ENCODE measurements at places on chromosomes 3 and 15.

GRCh38 chr15:80778964-80779657 is at the start of gene CEMIP:
Gene CEMIP (plus strand): TSS chr15:80779370. CDS start chr15:80873880, 94,510 bp downstream.
- H3K4me1 ChIP-seq, result peaks cover 45% of the 10 kb centered on the region
- peak within 1 kb of the TSS; percentile 86 for H3K27ac ChIP-seq
- H3K4me3 ChIP-seq, result peak within 1 kb of the TSS; percentile 84
- DNase-seq, result peak; percentile 97
- peaks cover 43% of the 10 kb centered on the region for H3K36me3 ChIP-seq

DNA sequence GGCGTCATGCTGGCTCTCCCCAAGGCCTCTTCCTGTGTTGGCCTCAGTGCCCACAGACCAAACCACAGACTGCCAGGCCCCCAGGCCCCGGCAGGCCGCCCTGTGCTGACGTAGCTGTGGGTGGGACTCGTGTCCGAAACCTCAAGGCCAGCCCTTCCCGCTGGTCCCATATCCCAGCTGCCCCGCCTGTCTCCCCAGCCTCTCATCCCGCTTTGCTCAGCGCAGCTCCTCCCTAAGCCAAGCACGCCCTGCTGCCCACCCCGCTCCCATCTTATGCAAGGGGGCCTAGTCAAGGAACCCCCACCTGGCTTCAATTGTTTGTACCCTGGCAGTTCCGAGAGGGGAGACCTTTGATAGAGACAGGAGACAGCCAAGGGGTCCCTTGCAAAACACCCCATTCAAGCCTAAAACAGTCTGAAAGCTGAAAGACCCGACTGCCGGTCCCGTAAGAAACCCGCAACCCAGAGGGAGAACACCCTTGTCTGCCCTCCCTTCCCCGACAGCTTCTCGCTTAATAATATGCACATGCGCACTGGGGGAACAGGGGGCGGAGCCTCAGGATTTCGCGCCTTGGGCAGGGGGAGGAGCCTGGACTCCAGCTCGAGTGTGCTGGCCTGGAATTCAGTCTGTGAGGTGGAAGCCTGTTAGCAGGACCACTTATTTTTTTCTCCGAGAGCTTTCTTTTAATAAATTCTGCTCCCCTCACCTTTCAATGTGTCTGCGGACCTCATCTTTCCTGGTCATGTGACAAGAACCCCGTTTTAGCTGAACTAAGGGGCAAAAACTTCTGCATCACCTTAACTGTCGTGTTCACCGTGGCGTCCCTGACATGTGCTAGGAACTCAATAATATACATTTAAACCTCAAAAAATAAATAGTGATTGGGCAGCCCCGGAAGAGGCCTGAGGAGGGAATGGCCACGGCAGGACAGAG is 17.2 kb downstream of the TNFAIP8L3 start:
- no peaks in the 10 kb centered on the region for H3K27me3 ChIP-seq
- DNase-seq, result peak; percentile 90
- H3K27ac ChIP-seq, result peak overlapping the region; percentile 66
- H3K36me3 ChIP-seq, result no peaks in the 10 kb centered on the region

GRCh38 chr15:77393471-77393840 is 26.4 kb downstream of the PEAK1 start:
- peak; percentile 9 for DNase-seq
- H3K4me3 ChIP-seq, result no peak overlapping the region
- no peaks in the 10 kb centered on the region for H3K27me3 ChIP-seq
- no peak overlapping the region for H3K27ac ChIP-seq

DNA sequence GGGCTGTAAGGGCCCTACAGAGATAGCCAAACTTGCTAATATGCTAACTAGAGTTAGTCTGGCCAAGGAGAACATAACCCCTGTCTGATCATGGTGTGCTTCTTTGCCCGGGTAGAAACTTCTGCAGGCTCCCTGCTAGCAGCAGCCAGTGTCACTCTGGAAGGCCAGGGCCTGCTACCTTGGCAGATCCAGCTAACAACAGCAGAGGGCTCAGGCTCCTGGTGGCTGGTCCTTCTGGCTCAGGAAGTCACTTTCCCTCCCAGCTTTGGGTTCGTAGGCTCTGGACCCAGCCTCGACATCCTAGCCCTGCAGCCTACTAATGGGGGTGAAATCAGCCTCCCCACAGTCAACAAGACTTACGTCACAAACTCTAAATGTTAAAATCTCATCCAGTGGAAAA is 373.7 kb upstream of the RGMA start:
- H3K4me3 ChIP-seq, result no peak overlapping the region
- H3K4me1 ChIP-seq, result no peaks in the 10 kb centered on the region
- no peaks in the 10 kb centered on the region for H3K27me3 ChIP-seq
- H3K36me3 ChIP-seq, result no peaks in the 10 kb centered on the region
- no peak overlapping the region for H3K27ac ChIP-seq
- DNase-seq, result no peak

- no peaks in the 10 kb centered on the region for H3K36me3 ChIP-seq
- H3K4me1 ChIP-seq, result peaks cover 30% of the 10 kb centered on the region
- H3K4me3 ChIP-seq, result no peak overlapping the region
- no peak overlapping the region for H3K27ac ChIP-seq
- no peaks in the 10 kb centered on the region for H3K27me3 ChIP-seq
Measured at GRCh38 chr3:141276398-141276797, 44.8 kb downstream of the PXYLP1 start.

GRCh38 chr3:55333923-55334322 is 153.2 kb downstream of the WNT5A start:
- H3K27ac ChIP-seq, result peak overlapping the region; percentile 77
- H3K4me3 ChIP-seq, result no peak overlapping the region
- H3K4me1 ChIP-seq, result peaks cover 47% of the 10 kb centered on the region
- no peaks in the 10 kb centered on the region for H3K27me3 ChIP-seq
- no peaks in the 10 kb centered on the region for H3K36me3 ChIP-seq
- peak; percentile 44 for DNase-seq
